ENCODE measurements at places on chromosomes 6 and 20.

- DNase-seq = no peak
Measured at GRCh38 chr6:13131935-13132661, 196.2 kb downstream of the TBC1D7 start.

DNA sequence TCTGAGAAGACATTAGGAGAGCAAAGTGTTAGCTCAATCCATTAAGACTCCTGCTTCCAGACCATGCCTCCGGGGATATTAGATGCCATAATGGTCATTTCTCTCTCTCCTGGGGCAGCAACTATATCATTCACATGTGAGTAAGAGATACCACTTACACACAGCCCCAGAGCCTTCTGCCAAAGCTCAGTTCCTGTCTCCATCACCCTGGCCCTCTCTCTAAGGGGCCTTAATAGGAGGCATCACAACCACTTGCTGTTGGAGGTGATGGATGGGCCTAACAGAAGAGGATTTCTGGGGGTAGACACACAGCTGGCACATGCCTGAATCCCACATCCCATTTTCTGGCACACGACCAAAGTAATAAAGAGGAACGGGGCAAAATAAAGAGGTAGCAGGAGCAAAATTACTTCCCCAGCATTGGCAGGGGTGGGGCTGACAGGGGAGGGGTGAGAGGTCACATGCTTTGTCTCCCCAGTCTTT lies 34.0 kb upstream of the VSTM2L start:
- no peak for DNase-seq

GRCh38 chr6:3882431-3882830 lies 33.3 kb downstream of the FAM50B start:
- no peak for DNase-seq

DNA sequence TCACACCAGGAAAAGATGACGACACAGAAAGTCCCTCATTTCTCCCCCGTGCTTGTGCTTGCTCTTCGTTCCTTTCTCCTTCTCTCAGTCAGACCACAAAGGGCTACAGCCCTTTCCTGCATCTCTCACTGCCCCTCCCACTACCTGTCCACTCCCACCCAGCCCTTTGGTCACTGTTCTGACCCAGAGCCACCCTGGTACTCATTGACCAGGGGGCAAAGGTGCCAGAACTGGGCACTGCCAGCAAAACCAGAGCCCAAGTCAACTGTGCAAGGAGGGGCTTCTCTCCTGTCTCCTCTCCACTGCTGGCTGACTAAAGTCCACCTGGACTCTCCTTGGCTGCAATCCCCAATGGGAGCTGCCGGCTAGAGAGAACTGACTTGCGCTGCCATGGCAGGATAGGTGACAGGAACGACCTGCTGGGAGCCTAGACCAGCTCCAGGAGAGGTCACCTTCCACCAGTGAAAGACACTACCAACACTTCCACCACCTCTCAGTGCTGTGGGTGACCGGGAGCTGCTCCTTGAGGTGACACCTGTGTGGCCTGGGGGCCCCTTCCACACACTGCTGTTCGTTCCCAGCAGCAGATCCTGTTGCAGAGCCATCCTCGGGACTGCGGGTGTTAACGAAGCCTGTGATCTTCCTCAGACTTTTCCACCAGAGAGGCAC lies 32.8 kb downstream of the KCNK17 start:
- no peak for DNase-seq

GRCh38 chr6:119736296-119737021 lies 386.9 kb upstream of the MAN1A1 start:
- DNase-seq = no peak

DNA sequence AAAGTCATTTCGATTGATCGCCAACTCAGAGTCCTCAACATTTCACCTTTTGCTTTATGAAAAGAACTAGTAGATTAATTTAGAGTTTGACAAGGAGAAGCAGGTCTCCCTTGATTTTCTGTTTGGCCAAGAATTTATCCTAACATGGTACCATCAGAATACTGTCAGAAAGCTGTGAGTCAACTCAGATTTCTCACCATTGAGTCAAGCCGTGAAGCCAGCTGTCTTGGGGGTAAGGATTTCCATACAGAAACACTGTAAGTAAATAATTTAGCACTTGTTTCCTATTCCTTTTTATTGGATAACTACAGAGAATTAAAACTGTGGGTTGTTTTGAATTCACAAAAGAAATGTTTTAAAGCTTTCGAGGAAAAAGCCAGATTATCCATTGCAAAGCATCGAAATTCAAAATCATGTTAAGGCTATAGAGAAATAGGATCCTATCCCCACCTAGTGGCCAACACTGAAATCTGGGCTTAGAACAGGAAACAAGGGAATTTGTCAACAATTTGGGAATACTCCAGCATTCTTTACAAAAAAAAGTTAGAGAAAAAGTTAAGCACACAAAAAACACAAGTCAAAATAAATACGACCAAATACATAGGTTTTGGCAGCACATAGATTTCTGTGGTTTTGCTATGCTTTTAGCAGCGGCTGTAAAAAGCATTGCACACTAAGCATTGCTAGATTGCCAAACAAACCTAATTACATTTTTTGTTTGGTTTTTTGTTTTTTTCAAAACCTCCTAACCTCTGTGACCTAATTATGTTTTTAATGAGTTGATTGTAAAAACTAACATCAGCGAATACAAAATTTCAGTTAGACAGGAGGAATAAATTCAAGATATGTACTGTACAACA lies 44.2 kb downstream of the COL11A2 start:
- no peak for DNase-seq

DNA sequence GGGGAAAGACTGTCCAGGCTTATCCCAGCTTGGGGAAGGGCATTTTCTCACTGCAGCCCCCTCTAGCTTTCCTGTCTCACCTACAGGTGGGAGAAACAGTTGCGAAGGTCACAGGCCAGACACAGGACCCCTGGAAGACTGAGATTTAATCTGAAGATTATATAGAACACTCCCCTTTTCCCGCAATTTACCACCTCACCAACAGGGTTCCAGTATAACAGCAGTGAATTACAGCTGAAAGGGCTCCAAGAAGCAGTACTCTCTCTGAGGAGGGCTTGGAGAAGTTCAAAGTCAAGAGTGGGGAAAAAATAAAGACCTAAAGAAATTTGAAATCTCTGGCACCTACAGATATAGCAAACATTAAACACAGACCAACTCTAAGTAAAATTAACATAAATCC lies 111.9 kb downstream of the ANKRD60 start:
- no peak for DNase-seq

- no peak for DNase-seq
Measured at GRCh38 chr6:127484212-127484863, 25.1 kb upstream of the KIAA0408 start.

- no peak for DNase-seq
Measured at GRCh38 chr6:121837545-121838229, 402.2 kb downstream of the GJA1 start.

GRCh38 chr20:54231036-54231435 lies 23.1 kb downstream of the PFDN4 start:
- no peak for DNase-seq

Data from stimulated activated CD8-positive, alpha-beta memory T cell treated with anti-CD3 and anti-CD28 coated beads, Interleukin-4, amount 100 ng/mL, for 1 hour (primary cell).